ENCODE measurements at places on chromosomes 1 and 21. TPM values are rescaled to one million over a fixed set of nuclear protein-coding genes. Genes with fewer than 3 reads are reported as not detected.

Gene RHEX
- 20.6 TPM for total RNA-seq

Gene LENEP
- total RNA-seq: not detected

GRCh38 chr1:178094739-178095645 lies 1.1 kb downstream of the RASAL2 start:
- H3K4me1 ChIP-seq: no peaks in the 10 kb centered on the region
- H3K27me3 ChIP-seq: no peaks in the 10 kb centered on the region
- peak overlapping the region; percentile 92 for H3K27ac ChIP-seq
- peak overlapping the region; percentile 91 for H3K4me3 ChIP-seq
- H3K36me3 ChIP-seq: no peaks in the 10 kb centered on the region

Gene DYNLT4
- total RNA-seq: 1.3 TPM

Measured in breast epithelium (tissue), 4 donors.